GOT3 (cell line): ENCODE measurements at places on chromosomes 6 and 20.

DNA sequence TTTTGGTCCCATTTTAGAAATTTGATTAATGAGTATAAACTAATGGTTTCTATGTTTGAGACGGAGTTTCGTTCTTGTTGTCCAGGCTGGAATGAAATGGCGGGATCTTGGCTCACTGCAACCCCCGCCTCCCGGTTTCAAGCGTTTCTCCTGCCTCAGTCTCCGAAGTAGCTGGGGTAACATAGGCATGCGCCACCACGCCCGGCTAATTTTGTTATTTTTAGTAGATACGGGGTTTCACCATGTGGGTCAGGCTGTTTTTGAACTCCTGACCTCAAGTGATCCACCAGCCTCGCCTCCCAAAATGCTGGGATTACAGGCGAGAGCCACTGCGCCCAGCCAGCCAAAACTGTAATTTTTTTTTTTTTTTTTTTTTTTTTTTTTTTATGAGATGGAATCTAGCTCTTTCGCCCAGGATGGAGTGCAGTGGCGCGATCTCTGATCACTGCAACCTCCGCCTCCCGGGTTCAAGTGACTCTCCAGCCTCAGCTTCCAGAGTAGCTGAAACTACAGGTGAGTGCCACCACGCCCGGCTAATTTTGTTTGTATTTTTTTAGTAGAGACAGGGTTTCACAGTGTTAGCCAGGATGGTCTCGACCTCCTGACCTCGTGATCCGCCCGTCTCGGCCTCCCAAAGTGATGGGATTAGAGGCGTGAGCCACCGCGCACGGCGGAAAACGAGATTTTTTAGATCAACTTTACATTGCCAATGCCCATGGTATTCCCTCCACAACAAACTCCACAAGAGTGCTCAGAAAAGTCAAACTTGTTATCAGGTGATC lies 127.8 kb downstream of the HFE start:
- no peak for DNase-seq

GRCh38 chr20:48075591-48076174 lies 290.4 kb upstream of the SULF2 start:
- no peak for DNase-seq

DNA sequence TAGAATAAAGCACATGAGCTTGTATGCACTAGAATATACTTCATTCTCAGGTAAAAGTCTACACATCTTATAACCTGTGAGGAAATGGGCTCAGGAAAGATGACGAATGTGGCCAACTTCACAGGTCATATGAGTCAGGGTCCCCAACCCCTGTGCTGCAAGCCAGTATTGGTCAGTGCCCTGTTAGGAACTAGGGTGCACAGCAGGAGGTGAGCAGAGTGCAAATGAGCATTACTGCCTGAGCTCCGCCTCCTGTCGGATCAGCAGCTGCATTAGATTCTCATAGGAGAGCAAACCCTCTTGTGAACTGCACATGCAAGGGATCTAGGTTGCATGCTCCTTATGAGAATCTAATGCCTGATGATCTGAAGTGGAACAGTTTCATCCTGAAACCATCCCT lies 182.3 kb downstream of the TRDN start:
- DNase-seq, result no peak

DNA sequence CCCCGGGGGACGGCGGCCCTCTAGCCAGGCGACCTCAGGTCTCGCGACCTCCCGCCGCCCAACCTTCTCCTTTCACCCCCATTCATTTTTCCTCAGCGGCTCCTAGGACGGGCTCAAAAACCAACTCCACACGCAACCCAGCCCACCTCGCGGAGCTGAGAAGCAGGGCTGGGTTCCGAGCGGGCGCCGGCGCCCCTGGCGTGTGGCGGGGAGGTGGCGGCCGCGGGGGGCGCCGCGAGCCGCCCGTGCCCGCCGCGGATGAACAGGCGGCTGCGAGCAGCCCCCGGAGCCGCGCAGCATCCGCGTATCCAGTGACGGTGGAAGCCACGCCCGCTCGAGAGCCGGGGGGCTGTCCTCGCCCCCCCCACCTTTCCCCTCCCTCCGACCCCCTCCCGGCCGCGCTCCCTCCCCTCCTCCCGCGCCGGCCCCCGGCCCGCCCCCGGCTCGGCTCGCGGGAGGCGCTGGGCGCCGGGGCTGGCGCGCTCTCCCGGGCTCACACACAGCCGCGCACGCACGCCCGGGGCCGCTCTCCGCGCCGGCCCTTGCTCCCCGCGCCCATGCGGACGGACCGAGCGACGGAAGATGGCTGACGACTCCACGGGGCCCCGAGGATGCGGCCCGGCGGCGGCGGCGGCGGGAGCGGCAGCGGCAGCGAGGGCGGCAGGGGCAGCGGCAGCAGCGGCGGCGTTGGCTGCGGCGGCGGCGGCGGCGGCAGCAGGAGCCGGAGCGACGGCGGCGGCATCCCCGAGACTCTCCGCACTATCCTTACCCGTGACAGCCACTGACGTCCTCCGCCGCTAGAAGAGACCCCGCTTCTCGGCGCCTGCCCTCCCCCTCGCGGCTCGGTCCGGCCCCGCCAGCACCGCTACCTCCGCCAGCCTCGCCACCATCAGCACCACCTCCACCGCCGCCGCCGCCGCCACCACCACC lies at the start of gene SOBP:
TSS of gene SOBP (plus strand) at position 482 of the 930 bp plus-strand sequence. CDS start 500 bp downstream, outside the sequence.
- no peak for DNase-seq

GRCh38 chr20:12171923-12172524 lies 254.3 kb downstream of the BTBD3 start:
- DNase-seq, result no peak

DNA sequence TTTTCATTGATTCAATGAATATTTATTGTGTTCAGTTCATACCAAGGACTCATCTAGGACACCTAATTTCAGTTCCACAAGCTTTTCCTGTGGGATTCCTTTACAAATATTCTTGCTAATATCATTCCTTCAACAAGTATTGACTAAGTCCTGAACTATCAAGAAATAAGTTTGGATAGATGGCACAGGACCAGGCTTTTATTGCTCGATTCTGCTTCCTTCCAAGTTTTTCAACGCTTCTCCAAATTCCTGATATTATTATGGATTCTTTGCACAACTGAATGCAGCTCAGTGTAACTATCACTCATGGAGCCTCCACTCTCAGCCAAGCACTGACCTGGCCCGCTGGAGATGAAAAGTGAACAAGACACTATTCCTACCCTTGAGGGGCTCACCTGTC lies 32.7 kb upstream of the COL21A1 start:
- no peak for DNase-seq

DNA sequence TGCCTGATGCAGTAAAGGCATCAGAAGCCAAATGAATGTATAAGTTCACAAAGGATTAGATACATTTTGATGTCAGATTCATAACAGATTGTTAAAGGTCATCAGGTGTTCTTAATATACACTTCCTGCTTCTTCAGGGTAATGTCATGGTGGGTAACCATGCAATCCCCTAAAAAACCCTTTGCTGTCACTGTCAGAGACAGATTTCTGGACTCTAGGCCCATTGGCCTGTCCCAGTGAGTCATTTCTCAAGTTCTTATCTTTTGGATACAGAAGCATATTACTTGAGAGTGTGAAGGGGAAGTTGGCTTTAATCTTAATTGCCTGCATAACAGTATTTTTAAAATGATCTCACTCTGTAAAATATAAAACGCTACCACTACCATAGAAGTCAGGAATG lies 895.6 kb upstream of the MAP3K7 start:
- no peak for DNase-seq

DNA sequence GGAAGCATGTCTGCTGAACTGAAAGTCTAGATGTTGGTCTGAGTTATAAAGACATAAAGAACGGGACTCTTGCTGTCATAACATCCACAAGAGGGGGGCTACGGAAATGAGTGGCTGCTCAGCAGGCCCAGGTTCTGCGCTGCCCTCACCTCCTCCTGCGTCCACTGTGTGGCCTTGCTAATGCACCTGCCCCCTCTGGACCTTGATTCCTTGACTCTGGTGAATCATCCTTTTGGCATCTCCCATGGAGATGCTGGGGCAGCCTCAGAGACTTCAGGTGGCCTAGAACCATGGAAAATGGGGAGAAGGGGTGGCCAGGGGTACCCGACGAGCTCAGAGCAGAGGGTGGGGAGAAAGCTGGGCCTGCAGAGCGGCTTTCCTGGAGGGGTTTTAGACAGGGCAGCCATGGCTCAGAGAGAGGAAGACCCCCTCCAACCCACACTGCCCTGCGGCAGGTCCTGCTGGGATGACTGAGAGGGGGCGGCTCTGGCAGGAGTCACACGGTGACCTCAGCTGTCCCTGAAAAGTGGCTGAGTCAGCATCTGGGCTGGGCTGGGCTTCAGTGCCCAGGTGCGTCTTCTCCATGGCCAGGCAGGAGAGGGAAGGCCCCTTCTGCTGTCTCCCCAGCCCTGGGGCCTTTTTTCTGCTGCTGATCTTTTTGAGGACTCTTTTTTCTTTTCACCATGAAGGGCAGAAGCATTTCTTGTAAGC lies 46.9 kb downstream of the DLGAP4 start:
- DNase-seq, result no peak

DNA sequence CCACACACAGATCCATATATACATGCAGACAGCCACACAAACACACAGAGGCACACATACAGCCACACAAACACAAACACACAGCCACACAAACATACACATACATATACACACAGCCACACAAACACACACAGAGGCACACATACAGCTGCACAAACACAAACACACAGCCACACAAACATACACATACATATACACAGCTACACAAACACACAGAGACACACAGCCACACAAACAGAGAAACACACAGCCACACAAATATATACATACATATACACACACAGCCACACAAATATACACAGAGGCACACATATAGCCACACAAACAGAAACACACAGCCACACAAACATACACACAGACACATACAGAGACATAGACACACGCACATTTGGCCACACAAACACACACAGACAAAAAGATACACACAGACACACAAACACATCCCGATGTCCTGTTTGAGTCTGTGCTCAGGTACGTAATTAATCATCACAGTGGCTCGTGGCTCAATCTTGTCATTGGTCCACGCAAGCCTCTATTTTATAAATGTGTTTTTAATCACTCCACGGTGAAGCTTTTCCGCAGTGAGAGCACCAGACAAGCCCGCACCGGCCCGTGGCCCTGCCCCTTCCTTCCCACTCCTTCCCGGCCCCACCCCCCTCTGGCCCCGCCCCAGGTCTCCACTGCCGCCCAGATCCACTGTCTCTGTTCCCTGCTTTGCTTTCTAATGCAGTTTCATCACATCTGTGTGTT lies 135.3 kb downstream of the CDH4 start:
- no peak for DNase-seq

DNA sequence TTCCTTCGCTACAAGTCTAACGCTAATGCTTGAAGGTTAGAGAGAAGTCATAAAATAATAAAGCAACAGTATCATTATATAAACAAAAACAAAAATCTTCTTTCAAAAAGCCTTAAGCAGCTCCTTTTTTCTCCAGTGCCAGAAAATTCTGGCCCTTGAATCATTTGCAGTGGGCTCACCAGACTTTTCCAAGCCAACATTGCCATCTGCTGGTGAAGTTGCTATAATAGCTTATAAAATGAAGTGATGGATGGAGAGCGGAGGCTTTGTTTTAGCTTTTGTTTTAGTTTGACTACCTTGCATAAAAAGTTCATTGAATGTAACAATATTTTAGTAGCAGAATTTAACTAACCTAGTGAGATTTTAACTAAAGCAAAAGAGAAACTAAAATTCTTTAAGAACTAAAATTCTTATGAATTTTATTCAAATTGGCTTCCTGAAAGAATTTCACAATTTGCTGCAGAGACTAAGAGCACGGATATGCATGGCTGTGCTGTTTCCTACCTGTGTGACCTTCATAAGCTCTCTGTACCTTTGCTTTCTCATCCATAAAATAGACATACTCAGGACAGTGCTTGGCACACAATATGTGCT lies 44.8 kb upstream of the SLC2A12 start:
- DNase-seq, result no peak

GRCh38 chr20:44688053-44688625 lies 27.0 kb upstream of the CCN5 start:
- no peak for DNase-seq

DNA sequence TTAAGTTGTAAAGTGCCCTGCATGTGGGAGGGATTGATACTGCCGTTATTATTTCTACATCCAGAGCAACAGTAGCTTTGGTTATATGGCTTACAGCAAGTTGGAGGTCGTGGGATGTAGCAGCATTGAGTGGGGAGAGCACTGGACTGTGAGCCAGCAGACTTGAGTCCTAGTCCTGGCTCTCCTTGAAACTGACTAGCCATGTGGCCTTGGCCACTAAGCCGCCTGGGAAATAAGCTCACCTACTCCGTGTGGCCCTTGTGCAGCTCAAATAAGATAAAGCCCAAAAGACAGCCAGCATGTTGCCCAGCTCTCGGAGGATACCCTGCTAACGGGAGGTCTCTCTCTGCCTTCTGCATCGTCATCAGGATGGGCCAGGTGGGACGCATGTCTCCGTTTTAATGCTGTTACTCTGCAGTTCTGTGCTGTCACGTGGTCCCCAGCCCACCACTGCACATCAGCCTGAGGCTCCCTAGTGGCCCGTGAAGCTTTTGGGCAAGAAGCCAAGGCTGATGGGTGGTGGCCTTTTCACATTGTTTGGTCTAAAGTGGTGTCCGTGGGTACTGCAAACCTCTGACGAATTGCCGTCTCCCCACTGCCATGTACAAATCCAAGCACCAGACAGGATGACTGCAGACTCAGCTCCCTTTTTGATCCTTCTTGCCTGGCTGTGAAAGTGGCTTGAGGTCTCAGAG lies 7.9 kb downstream of the EPB41L1 start:
- DNase-seq, result no peak

GRCh38 chr20:46108435-46108841 lies 9.7 kb upstream of the CD40 start:
- DNase-seq, result no peak

DNA sequence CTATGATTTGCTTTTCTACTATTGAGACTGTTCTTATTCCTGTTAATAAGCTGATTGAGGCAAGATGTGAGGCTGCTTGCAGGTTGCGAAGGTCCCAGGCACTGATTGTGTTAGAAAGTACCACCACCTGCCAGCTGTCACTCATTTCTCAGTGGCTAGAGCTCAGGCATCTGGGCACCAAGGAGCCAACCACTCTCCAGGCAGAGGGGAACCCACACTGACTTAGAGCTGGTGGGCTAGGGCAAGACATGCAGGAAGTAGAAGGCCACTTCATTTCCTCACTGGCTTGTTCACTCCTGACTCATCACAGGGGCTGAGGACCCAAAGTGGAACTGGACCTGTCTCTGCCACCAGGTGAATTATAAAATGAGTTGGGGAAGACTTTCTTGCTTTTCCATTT lies 7.8 kb upstream of the DLL1 start:
- no peak for DNase-seq

- no peak for DNase-seq
Observed at GRCh38 chr6:68771426-68771825, 136.3 kb downstream of the ADGRB3 start.
